ENCODE measurements at places on chromosomes 4 and X.

GRCh38 chr4:36224972-36225903, 19.1 kb downstream of the ARAP2 start:
- no peak for DNase-seq

GRCh38 chr4:75895744-75896314, 6.4 kb downstream of the PPEF2 start:
- no peak for DNase-seq

- DNase-seq: no peak
These were observed 10.6 kb upstream of the DHRSX start for GRCh38 chrX:2511326-2511725.

- DNase-seq: no peak
These were observed 739.9 kb upstream of the AMOT start for GRCh38 chrX:113580486-113580885.

GRCh38 chrX:18537524-18537923, 112.1 kb downstream of the CDKL5 start:
- DNase-seq: no peak

DNA sequence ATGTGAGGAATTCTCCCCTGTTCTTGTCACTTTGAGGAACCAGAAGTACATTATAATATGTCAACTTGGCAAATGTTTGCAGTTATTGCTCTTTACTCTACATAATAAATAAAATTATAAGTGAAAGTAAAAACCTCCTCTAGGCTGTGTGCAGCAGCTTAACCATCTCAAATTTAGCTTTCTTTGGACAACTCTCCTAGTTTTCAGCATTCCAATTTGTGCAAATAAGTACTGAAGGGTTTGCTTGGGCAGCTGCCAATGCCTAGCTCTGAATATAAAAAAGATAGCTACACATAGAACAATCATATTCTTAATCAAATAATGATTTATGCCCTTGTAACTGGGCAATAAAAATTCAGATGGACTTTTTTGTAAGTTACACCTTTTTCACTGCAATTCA, 82.5 kb downstream of the GASK1B start:
- DNase-seq: no peak

GRCh38 chrX:34624416-34624815, 32.7 kb downstream of the TMEM47 start:
- no peak for DNase-seq

- no peak for DNase-seq
These were observed 396.0 kb downstream of the PDGFC start for GRCh38 chr4:156575430-156576073.

DNA sequence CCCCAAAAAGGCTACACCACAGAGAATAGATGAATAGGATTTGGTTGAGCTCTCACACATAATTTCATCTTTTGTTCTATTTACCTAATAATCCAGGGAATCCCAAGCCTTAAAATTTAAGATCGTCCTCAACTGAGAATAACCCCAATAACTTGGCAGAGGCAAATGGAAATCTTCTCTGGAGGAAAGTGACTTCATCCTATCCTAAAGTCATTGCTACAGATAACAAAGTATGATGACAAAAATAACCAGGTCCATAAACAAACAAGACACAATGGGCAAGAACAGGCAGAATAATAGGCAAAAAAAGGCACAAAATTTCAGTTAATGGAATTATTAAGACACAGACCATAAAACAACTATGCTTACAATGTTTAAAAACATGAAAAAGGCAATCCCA, 177.3 kb upstream of the STK26 start:
- no peak for DNase-seq

DNA sequence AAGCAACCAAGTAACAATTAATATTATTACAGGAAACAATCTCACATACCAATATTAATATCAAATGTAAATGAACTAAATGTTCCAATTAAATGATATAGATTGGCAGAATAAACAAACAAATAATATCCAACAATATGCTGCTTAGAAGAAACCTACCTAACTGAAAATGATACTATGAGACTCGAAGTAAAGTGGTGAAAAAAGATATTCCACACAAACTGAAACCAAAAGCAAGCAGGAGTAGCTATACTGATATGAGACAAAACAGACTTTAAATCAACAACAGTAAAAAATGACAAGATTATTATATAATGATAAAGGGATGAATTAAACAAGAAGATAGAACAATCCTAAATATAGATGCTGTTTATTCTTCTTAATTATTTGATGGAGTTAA, 140.1 kb downstream of the SPANXN4 start:
- no peak for DNase-seq

DNA sequence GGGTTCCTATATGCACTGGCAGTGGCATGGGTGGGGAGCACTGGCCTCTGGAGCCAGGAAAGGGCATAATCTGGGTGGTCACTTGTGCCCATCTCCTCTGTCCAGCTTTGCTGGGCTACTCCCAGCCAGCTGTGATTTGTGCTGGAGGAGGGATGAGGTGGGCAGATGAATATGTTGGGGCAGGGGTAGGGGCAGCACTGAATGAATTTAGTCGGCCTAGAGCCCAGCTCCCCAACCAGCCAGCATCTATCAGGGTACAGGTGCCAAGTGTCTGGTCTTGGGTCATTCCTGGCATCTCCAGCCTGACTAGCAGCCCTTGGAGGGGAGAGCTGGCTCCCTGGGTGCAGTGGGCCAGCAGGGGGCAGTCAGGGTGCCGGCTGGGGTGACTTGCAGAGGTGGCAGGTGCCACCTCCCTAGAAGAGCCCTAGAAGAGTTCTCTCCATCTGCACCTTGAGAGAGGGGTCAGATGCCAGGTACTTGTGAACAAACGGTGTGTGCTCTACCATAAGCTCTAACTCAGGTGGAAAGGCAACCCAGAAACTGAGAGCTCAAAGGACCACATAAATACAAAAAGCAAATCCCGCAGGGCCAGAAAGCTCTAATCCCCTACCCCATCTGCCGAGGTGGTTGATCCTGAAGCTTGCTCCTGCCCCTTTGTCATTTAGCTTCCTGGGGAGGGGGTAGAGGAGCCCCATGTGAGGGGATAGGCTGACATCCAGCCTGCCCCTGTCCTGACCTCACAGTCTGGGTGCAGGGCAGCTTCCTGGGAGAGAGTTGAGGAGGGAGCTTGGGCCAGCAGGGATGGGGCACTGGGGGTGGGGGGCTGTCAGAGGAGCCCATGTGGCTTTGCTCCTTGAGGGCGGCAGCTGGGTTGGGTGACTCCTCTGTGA, 2.2 kb downstream of the SORCS2 start:
- DNase-seq: no peak

DNA sequence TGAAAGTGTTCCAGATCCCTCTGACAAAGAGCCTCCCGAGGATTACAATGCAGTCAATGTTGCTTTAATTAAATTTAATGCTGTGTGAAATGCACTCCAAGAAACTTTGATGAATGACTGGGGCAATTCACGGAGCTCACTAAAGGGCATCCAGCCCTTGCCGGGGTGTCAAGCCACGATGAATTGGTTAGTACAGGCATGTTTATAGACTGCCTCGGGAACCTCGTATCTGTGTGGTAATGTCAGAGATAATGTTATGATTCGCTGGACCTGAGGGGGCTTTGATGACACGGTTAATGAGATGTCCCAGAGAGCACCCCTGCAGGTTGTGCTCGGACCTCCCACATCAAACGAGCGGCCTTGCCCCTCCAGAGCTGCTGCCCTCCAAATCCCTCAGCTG, 428.8 kb downstream of the NKX6-1 start:
- DNase-seq: no peak

- no peak for DNase-seq
These were observed 937.6 kb upstream of the SLIT2 start for GRCh38 chr4:19314116-19314515.

- no peak for DNase-seq
These were observed 209.5 kb upstream of the LNX1 start for GRCh38 chr4:53800741-53801140.

- DNase-seq: no peak
These were observed 32.1 kb downstream of the NELFA start for GRCh38 chr4:1976416-1977352.

GRCh38 chr4:118711052-118711451, 25.9 kb downstream of the METTL14 start:
- no peak for DNase-seq

DNA sequence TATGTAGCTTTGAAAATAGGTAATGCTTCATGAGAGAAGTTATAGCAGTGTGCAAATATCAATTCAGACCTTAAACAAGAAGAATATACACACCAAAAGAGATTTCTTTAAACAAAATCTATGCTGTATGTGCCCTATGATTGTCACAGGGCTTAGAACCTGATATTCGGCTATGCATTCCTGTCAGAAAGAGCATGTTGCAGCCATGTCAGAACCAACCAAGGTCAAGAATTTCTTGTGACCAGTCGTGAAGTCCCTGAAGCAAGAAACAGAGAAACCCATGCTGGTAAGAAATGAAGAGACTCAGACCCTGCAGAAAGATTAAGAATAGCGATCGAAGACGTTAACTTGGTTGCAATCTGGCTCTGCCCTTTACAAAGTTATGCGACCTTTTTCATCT, 210.3 kb upstream of the SPIN4 start:
- DNase-seq: no peak

GRCh38 chrX:49256268-49256995, 8.1 kb downstream of the FOXP3 start:
- no peak for DNase-seq

DNA sequence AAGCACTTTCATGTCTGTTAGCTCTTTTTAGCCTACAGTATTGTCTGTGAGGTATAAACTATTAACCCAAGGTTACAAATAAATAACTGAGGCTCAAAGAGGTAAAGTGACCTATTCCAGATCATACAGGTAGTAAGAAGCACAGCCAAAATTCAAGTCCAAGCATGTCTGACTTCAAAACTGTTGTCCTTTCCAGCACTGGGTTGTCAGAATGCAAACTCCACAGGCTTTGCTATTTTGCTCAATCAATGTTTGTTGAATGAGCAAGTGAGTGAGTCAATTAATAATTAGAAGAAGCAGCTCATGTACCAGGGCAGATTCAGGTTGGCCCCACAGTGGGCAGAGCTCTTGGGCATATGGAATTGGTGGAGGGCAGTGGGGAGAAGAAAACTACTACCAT, 134.1 kb upstream of the ARHGEF9 start:
- DNase-seq: no peak

- no peak for DNase-seq
These were observed 83.9 kb downstream of the PCDH18 start for GRCh38 chr4:137448402-137448801.

DNA sequence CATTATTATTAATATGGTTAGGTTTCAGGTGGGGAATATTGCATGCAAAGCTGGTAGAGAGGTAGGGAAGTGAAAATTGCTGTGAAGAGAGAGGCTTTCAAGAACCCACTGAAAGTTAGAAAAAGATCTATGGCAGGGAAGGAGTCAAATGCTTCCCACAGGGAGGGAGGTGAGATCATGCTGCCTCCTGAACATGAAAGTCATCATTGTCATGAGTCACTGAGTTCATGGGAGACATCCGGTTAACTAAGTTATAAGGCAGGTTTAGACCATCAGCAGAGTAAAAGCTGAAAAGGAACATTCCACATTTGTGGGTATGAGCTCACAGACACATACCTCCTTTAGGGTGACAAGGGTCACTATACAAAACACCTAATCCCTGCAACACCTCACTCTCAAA, 16.2 kb downstream of the GATB start:
- no peak for DNase-seq

DNA sequence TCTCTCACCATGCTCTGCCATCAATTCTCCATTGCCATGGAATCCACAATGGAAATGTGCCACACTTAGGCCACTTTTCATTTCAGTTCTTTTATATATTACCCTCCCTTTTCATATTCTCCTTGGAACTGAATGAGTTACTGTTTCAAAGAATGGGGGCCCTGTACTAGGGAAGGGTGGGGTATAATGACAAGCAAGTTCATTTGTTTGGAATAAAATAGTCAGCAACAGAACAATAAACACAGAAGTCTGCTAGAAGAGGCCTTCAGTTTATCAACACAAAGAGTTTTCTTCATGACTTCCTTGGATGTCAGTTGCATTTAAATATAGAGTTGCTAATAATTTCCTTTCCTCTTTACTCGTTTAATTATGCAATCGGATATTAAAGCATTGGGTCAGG, 478.3 kb upstream of the FTHL17 start:
- DNase-seq: no peak

DNA sequence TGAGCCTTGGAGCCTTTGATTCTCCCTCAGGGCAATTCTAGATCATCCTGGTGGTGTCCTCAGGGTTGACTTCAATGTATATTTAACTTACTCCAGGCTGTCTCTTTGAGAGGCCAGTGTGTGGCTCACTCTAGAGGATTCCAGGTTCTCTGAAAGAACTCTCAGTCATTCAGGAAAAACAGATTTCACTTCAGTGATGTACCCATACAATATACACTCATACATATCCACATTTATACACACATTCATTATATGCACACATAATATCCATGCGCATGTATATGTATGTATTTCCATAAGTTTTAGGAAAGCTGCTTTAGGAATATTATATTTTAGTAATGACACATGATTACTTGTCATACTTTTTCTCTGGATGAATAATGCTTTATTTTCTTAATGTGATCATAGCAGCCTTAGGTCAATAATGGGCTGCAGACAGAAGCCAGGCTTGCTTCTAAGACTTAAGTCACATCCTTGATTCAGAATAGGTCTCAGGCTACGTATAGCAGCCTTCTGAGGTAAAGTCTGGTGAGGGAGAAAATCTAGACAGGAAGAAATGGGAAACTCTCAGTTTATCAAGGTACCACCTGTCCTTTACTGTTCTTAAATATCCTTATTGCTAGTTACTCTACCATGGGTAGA, 397.0 kb downstream of the GPAT3 start:
- no peak for DNase-seq

DNA sequence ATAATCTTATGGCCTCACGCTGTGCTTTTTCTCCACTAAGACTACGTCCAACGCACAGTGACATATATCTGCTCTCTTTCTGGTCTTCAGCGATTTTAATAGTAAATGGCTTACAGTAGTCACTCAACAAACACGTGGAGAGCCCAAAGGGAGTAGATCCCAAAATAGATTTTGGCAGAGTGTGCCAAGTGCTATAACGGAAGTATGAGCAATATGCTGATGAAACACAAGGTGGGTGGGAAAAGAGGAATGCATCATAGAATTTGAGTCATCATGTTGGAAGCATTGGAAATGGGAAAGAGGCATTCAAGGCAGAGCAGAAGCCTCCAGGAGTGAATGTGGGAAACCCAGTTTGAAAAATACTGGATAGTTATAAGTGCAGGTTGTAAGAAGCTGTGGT, 129.1 kb upstream of the LDB2 start:
- no peak for DNase-seq

DNA sequence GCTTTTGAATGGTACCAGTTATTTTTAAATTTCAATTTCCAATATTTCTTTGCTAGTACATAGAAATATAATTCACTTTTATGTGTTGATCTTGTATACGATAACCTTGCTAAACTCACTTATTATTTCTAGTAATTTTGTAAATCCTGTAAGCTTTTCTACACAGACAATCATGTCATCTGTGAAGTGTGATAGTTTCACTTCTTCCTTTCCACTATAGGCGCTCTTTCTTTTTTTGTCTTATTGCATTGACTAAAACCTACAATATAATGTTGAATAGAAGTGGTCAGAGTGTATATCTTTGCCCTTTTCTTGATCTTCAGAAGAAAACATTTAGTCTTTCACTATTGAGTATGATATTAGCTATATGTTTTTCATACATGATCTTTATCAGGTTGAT, 76.6 kb downstream of the ZNF182 start:
- DNase-seq: no peak
